ENCODE measurements at places on chromosomes 1 and 21. TPM values are rescaled to one million over a fixed set of nuclear protein-coding genes. Genes with fewer than 3 reads are reported as not detected.

GRCh38 chr1:232952514-232953499 is 2.4 kb downstream of the NTPCR start:
- no peak for DNase-seq

DNA sequence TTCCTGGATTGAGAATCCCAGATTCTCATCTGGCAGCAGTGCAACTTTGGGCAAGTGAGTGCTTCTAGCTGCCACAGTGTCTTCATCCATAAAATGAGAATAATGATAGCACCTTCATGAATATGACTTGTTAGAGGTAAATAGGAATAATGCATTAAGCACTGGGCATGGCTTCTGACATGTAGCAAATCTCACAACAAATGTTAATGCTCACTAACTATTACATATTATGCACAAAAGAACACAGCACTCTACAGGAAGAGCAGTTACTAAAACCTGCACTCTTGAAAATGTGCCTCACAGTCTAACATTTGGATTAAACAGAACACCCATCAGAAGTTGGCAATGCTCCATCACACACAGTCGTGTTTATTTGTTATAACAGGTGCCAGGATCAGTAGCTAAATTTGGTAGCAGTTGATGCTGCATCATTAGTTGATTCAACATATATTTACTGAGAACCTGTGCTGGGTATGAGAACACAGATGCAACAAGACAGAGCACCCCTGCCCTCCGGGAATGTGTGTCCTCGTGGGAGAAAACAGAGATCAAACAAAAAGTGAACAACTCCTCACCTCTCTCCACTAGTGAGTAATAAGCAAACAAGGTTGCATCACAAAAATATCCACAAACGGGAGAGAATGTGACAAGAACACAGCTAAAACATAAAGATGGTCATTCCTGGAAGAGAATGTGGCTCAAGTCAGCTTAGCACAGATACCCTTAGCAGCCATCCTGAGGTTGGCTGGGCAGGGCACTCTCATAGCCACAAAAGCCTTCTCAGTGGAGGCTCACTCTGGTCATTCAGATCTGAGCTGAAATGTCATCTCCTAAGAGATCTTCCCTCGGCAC is 26.2 kb upstream of the LBR start:
- no peak for DNase-seq

- DNase-seq = no peak
These were observed 36.3 kb upstream of the MYOCOS start for GRCh38 chr1:171585715-171586114.

DNA sequence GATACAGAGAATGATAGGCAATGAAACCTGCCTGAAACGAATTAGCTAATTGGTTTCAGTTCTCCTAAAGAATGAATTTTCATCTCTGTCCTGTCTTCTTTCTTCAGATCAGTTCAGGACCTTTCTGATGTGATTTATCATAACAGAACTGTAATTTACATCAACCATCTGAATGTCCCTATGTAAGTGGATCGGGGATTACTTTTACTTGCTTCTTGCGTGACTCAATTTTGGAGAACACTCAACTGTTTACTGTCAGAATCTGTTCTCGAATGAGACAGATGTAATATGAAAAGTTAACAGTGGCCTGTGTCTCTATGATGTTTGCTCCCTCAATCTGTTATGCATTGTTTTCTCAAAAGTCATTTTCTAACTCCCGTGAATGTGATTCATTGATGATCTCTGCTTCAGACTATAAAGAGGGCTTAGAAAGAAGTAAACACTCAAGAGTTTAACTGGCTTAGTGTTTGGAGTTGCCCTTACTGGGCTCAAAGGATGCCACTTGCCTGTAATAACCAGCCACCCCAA is 111.0 kb downstream of the GABPA start:
- DNase-seq = no peak

- peak; percentile 45 for DNase-seq
These were observed 503.5 kb upstream of the PKN2 start for GRCh38 chr1:88180449-88181108.

- DNase-seq = no peak
These were observed 2.9 kb downstream of the C1orf210 start for GRCh38 chr1:43282220-43283195.

DNA sequence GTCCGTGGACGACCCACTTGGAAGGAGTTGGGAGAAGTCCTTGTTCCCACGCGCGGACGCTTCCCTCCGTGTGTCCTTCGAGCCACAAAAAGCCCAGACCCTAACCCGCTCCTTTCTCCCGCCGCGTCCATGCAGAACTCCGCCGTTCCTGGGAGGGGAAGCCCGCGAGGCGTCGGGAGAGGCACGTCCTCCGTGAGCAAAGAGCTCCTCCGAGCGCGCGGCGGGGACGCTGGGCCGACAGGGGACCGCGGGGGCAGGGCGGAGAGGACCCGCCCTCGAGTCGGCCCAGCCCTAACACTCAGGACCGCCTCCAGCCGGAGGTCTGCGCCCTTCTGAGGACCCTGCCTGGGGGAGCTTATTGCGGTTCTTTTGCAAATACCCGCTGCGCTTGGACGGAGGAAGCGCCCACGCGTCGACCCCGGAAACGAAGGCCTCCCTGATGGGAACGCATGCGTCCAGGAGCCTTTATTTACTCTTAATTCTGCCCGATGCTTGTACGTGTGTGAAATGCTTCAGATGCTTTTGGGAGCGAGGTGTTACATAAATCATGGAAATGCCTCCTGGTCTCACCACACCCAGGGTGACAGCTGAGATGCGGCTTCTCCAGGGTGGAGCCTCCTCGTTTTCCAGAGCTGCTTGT is 32.4 kb downstream of the PRMT2 start:
- DNase-seq = no peak

GNG4 gene
- 167 TPM for total RNA-seq
